Fibroblast of lung (primary cell): ENCODE measurements at places on chromosomes 12 and 14.
A peak's percentile ranks its signal among the peaks of the same experiment; 100 is the strongest.

DNA sequence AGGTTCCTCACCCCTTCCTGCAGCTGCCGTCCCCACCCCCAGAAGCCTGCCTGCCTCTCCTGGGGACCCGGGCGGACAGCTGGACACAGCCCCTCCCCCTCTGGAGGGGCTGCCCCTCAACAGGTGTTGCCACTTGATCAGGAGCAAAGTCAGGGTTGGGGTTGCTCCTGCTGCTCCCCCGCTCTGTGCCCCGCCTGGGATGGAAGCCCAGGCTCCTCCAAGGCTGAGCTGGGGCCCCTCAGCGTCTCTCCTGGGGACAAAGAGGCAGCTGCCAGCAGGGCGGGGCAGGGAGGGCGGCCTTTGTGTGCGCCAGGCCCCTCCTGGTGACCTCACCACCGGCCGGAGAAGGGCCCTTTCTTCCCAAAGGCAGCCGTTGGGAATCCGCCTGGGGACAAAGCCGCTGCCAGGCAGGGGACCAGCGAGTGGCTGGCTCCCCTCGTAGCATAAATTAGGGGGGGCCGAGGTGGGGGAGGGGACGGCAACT is 13.7 kb downstream of the TRMT61A start:
- DNase-seq, result no peak

DNA sequence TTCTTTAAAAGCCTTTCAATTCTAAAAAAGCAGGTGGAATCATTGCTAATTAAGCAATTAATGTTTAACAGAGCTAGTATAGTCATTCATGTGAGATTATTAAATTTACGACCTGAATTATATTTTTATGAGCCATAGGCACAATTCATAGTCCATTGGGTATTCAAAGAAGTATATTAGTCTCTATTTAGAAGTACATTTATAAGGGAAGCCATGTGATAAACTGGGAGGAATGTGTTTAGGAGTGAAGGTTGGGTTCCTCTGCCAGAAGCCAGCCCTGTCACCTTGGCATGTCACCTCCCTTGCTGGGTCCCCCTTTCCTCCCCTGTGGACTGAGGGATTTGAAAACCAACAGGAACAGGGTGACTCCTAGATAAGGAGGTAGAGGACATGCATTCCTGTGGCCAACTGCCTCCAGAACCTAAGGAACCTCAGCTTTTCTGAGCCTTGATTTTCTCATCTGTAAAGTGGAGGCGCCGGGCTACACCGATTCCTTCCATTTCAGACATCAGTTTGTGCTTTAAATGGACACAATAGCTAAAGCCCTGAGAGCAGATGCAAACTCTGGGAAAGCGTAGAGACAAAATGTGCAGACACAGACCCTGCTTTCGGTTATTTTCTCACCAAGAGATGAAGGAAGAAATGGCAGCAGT is 5.4 kb upstream of the KRT2 start:
- DNase-seq, result no peak

GRCh38 chr14:91911474-91912032 is 35.9 kb downstream of the FBLN5 start:
- DNase-seq, result peak; percentile 40

DNA sequence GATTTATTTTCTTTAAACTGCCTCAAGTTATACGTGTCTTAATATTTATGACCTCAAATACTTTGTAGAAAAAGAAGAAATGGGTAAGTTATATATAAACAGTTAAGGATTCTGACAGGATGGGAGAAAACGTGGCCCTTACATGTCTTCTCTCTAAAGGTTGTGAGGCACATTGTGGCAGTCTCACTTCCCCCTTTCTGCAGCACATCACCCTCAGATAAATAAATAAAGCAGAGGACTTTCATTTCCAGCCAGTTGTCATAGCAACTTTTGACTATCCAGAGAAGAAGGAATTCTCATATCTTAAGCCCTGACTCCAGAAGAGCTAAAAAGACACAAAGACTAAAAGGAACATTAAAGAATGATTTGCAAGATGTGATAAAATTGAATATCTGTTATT is 28.8 kb upstream of the CEP83 start:
- peak; percentile 19 for DNase-seq

- DNase-seq, result no peak
Observed at GRCh38 chr12:119204131-119204530, 25.4 kb downstream of the HSPB8 start.

GRCh38 chr14:50669441-50669986 is 1.4 kb upstream of the SAV1 start:
- DNase-seq, result no peak

DNA sequence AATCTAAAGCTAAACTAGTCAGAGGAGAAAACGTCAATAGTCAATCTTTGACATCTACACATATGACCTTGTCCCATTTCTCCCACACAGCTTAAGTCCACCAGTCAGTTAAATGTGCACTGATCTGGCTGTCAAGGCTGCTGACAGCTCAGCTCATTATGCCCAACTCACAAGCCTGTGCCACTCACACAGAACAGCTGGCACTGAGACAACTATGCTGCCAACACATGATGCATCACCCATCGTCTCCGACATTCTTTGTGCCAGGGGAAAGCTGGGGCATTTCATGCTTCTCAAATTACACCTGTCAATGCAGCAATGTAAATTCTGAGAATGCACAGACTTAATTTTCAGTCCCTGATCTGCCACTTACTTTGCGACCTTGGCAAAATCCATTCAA is 25.3 kb downstream of the GNS start:
- DNase-seq, result no peak

DNA sequence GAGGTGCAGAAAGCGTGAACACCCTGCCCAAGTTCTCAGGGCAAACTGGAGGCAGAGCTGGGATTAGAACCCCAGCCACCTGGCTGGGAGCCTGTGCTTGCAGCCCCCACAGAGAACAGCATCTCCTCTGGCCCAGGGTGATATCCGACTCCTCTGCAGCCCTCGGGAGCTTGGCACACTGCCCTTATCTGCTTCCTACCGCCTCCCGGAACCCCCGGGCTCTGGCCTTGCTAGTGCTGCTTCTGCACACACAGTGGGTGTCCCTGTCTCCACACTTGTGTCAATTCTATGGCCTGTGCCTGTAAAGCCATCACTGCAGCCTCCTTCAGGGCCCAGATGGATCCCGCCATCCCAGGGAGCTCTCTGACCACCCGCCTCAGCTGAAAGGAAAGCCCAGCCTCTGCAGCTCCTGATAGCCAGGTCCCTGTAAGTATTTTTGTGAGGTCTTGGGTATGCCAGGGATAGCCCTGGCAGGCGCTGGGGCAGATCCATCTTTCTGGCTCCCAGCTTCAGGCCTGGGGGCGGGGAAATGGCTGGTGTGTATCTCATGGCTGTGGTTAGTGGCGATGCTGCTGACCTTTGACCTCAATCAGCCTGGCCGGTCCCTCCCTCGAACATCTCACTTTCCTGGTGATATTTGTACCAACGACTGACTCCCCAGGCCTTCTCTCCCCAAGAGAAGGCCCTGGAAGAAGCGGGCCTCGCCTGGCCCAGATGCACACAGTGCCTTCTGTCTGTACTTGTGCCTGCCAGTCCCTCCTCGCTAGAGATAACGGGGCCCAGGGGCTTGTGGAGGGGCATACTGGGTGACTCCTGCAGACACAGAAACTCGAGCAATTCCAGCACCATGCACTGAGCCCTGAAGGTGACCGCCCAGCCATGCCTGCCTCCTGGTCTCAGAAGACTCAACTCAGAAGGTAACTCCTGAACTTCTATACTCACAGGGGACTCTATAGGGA is 183.8 kb downstream of the CALM1 start:
- DNase-seq, result no peak

DNA sequence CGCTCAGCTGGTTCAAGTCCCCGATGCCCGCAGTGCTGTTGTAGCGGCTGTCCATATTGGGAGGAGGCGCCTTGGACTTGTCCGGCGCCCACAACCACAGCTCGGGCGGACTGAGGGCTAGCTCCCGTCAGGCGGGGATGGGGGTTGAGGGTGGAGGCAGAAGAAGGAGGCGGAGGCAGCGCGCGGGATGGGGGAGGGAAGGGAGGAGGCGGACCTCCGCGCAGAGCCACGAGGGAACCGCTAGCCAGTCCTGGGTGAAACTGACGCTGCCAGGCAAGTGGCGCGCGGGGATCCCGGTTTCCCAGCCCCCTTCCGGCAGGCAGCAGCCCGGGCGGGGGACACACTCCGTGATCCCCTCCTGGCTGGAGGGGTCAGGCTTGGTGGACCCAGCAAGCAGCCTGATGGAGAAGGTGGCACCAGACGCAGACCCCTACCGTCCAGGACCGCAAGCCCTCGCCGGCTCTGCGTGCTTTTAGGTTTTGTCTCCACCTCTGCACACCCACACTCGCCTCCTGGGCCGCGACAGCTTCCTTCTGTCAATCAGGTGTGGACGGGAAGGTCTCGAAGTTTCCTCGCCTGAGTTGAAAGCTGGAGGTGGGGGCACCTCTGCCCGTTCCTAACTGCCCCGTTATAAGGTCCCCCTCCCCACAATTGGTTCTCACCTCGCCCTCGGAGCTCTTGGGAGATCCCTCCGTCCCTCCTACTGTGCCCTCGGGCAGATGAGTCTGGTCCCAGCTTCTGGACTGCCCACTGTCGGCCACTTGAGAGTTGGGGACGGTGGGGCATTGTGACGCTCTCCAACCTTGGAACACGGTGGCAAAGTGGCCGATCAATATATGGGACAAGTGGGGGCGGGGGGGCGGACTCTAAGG is at the start of gene CPNE8:
Gene CPNE8 (minus strand): TSS at position 112 of the 872 bp plus-strand sequence. CDS start 57 bp downstream, at position 55.
- DNase-seq, result peak; percentile 79

DNA sequence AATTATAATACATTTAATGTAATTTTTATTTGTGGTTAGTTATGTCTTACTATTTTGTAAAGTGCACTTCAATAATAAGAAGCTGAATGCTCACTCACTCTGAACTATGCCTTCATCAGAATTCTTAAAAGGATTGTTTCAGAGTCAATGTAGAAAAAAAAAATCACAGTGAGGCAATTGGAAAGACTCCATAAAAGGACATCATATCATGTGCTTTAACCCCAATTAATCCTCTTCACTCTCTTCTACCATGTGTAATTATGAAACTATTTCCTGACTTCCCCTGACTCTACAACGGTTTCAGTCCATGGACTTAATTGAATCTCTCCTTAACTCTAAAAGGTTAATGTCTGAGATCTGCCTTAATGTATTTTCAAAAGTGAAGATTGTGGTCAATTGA is 250.4 kb upstream of the ALG10 start:
- no peak for DNase-seq

DNA sequence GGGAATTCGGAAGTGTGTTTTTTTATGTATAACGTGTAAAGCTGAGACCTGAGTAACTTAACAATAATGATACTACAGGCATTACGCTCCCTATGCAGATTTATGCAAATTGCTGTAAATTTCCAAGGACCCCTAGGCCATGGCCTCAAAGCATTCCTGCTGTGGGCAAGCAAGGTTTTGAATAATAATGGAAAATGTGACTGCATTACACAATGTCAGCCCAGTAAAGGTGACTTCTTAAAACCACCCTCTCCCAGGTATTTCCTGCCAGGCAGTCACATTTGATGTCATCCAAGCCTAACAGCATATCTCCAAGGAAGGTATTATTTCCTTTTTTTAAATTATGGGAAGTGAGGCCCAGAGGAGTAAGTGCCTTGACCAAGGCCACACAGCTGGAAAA is 621.0 kb downstream of the BCL11B start:
- DNase-seq, result no peak

DNA sequence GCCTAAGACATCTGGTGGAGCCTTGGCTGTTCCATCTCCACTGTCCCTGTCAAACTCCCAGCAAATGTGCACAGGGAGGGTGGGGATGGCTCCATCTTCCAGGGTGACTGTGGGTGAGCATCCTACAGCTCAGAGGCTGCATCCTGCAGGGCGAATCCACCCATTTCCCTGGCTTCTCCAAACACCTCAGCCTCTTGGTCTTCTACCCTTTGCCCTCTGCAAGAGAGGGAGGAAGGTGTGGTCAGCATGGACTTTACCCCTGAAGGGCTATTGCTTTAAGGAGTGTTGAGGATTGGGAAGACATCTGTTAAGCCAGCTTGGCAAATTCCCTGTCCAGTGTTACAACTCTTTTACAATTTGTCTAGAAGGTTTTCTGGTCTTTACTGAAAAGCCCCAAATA is 23.1 kb upstream of the DGLUCY start:
- DNase-seq, result no peak

DNA sequence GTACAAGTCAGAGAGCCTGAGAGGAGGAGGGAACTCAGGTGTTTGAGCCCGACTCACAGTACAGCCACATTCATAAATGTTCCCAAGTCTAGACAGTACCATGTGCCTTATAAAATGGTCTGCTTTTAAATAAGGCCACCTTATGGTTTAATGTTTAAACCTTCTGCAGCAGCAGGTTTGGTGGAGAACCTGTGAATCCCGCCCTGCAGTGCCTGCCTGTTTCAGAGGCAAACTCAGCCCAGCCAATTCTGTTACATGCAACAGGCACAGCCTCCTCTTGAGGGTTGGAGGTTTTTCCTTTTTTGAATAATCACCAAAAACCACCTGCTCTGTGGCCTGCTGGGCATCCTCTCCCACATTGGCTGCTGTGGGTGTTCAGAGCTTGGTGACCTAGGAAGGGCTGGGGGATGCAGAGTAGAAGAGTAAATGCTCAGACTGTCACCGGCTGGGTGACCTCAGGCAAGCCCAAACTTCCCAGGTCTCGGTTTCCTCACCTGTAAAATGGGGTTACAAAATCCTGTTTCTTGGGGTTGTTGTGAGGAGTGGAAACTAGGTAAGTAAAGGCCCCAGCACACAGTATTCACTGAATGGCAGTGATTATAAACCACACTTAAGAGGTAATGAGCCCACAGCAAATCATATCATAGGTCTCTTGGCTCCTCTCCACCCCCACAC is 28.0 kb downstream of the NUAK1 start:
- DNase-seq, result no peak

- DNase-seq, result no peak
Observed at GRCh38 chr14:92651106-92651757, 97.2 kb downstream of the LGMN start.

GRCh38 chr12:116361414-116362223 is 84.1 kb upstream of the MED13L start:
- no peak for DNase-seq

GRCh38 chr12:116179384-116179783 is 98.1 kb downstream of the MED13L start:
- no peak for DNase-seq

GRCh38 chr12:40474630-40475029 is 217.6 kb upstream of the CNTN1 start:
- no peak for DNase-seq

DNA sequence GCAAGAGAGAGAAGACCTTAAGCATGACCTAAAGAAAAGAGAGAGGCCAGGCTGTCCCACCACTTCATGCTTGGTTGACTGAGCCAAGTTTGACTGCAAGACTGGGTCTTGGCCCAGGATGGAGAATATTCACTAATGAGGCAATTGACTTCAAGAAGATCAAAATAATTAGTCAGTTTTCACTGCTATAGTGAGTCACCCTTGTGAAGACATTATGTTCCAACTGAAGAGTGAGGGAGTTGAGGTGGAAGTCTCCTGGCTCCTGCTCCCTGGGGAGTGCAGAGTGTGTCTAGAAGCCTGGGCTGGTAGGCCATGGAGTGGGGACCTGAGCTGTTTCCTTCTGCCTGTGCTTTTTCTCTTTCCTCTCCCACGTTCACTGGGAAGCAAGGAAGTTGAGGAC is 117.6 kb downstream of the CACNA1C start:
- DNase-seq, result peak; percentile 69

DNA sequence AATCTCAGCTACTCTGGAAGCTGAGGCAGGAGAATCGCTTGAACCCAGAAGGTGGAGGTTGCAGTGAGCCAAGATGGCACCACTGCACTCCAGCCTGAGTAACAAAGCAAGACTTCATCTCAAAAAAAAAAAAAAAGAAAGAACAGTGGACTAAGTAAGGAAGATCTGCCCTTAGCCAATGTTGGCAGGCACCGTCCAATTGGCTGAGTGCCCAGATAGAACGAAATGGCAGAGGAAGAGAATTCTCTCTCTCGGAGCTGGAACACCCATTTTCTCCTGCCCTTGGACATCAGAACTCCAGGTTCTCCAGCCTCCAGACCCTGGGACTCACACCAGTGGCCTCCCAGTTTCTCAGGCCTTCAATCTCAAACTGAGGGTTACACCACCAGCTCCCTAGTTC is 49.9 kb downstream of the ESR2 start:
- no peak for DNase-seq
